ENCODE measurements at places on chromosomes 2 and 18. TPM values are rescaled to one million over a fixed set of nuclear protein-coding genes. Genes with fewer than 3 reads are reported as not detected.

ROCK1 gene
- total RNA-seq: 10.8 TPM

LRRC30 gene
- total RNA-seq: not detected

DNA sequence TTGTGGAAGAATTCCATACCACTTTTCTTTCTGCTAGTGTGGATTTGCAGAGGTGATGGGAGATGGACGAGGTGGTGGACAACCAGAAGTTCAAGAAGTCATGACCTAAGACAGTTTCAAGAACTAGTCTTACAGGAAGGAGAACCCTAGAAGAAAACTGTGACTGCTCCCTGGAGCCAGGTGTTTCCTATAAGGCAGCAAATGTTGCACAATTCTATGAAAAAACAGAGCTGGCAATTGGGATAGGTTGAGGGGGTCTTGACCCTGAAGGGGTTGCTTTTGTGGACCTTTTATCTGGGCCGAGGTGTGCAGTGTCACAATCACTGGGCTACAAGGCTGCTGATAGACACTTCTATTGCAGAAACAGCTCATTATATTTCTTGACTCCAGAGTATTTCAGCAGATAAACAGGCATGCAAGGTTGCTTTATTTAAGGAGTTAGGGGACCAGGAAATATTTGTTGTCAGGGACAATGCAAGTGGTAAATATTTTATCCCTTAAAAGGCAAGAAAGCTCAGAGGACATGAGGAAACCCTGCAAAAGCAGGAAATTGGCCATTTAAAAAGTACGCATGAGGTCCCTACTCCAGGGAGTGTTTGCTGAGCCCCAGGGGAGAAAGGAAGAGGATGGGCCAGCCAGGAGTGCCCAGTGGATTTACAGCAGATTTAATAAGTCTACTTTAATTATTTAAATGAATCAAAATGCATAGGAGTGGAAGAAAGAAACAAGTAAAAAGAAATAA is 22.9 kb downstream of the APCDD1 start:
- no peak for DNase-seq

- peak; percentile 94 for DNase-seq
Observed at GRCh38 chr2:128832946-128833663, 514.4 kb upstream of the HS6ST1 start.

GRCh38 chr2:221961561-221961960 is 337.2 kb downstream of the PAX3 start:
- DNase-seq: no peak

- peak; percentile 74 for DNase-seq
Observed at GRCh38 chr2:223970343-223971128, 13.3 kb downstream of the MRPL44 start.

DNA sequence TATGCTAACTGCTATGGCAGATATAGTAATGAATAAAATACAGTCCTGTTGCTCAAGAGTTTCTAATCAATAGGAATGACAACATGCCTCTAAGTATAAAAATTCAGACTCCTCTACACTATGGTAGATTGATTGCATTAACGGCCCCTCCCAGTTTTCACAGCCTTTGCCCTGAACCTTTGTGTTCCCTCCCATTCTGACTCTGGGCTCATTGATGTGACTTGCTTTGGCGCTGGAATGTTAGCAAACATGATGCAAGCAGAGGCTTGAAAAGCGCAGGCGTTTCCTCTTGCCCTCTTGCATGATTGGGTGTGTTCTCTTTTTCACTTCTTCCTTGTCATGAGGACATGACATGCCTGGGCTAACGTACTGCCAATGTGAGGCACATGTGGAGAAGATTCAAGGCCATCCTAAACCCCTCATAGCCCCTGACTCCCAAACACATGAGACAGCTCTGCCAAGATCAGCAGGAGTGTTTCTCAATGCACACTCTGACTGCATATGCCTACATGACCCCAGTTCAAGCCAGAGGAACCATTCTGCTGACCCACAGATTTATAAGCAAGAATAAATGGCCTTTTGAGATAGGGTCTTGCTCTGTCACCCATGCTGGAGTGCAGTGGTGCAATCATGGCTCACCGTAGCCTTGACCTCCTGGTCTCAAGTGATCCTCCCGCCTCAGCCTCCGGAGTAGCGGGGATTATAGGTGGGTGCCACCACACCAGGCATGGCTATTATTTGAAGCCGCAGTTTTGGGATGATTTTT is 49.7 kb upstream of the CD28 start:
- no peak for DNase-seq

DNA sequence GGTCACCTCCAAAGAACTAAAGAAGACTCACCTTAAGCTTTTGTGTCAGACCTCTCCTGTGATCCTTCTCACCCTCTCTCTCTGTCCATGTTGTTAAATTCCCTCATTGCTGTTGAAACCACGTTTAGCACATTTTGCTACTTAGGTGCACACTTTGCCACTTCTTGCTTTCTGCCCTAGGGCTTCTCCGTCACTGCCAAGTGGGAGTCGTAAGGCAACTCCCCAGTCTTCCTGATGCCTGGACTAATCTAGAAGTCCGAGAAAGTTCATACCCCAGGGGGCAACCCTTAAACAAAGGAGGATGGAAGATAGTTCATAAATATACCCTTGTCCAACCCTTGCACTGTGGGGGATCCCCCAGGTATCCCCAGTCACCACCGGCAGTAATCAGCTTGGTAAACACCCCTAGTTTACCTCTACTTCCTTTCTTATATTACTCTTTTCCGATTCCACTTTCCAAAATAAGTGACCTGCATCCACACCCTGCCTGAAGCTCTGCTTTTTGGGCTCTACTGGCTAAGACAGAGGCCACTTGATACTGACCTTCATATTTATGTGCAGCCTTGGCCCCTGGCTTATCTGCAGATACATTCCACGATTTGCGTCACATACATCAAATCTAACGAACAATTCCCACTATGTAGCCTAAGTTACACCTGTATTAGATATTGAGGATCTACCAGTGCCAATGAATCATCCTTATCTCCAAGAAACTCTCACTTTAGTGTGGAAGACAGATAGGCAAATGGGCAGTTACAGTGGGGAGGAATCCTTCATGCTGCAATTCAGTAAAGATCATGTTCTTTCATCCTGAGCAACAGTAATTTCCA is 776.2 kb downstream of the RNF144A start:
- no peak for DNase-seq
